ENCODE measurements at places on chromosomes 2 and 18.

DNA sequence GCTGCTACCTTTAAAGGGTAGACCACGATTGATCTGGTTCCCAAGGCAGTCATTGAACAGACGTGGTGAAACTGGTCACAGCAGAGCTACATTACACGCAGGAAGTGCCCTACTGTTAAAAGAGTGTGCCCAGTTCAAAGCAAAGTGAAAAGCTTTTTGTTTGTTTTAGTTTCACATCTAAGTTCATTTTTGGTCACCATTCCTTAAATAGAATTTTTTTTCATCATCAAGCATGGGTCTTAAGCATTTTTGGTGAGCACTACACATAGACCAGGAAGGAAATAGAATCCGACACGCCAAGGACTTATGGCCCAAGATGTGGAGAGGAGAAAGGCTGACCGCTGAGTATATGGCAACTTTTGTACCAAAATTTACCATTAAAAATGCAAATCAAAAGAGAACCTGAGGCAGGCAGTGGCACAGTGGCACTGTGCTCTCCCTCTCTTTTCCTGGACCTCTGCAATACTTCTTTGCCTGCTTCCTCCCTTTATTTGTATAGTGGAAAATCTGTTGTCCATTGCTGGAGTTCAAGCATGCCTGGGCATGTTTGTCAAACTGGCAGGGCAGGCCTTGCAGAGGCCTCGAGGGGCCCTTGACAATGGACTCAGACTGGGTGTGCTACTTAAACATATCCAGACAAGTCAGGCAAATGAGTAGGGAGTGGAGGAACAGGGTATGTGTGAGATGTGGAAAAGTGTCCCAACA, 42.6 kb upstream of the HNRNPA3 start:
- DNase-seq = no peak

DNA sequence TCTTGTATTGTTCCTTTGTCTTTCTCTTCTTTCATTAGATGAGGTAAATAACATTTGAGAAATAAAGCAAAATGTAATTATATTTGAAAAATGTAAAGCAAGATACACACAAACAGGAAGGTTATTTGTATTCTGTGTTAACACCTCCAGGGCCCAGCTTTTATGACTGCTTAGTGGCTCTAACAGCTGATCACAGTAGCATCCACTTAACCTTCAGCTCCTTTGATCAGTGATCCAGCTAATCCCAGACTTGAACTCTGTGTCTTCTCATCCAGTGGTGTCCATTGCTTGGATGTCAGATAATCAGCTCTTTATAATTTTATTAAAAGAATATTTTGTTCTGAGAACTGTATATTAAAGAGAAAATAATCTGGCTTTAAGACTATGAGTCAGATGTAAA, 44.5 kb downstream of the PSMD14 start:
- no peak for DNase-seq

DNA sequence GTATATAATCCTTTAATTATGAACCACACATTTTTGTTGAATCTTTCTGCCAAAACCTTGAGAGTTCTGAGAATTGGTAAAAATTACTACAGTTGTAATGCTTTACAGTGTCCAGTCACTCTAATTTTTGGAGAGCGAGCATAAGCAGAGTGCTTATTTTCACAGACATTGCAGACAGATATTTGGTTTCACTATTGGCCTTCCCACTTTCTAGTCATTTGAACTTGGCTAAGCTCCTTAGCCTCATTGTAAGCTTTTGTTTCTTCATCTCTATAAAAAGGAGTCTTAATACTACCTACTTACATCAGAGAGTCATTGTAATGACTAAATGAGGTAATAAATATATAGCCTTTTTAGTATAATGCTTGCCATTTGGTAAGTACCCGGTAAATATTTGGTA, 80.4 kb downstream of the LCLAT1 start:
- DNase-seq = no peak

DNA sequence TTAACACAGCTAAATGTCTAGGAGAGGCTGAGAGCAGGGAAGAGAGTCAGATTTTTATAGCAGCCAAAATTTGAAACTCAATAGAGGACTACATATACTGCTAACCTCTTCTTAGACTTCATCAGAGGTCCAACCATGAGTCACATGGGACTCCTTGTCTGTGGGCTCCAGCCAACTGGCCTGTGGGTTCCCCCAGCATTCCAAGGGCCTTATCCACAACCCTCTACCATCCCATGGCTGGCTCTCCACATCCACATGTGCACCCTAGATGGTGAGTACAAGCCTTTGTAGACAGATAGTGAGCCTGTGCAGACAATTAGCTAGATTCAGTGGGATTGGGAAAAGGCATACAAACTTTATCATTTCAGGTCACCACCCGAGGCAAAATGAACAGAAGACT, 901.9 kb upstream of the ZEB2 start:
- DNase-seq = no peak

DNA sequence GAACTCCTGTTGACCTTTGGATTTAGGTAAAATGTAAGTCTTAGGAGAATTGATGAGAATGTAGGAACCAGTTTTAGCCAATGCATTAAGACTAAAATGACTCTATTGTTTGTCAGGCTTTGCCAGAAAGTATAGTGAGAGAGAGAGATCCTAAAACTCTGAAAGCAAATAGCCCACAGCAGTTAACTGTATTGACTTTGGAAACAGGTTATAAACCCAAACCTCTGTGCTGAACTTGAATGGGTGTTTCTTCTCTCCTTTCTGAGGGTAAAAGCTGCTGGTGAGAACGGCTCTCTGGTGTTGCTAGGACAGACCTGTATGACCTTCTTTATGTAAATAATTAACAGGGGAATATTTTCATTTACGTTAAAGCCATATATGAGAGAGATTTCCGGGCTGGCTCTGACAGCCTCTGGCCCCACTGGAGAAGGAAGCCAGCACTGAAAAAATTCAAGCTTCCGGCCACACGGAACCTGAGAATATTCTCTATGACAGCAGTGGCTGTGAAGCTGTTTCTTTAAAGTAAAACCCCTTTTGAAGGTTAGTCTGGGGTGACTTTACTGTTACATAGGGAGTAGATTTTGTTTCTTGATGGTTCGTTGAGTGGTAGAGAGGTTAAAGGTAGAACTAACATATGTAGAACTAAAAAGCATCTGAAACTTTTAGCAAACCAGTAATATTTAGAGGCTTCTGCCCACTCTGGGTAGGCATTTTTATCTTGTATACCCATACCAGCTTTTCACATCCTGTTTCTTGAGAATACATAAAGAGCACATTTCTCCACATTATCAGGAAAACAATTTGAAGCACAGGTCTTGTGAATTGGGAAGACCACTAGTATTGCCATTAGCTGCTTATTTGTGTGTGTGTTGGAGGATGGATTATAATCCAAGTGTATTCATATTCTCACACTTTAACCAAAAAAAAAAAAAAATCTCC, 123.8 kb downstream of the SPTBN1 start:
- no peak for DNase-seq

GRCh38 chr2:39954346-39954745, 175.3 kb upstream of the THUMPD2 start:
- DNase-seq = no peak

DNA sequence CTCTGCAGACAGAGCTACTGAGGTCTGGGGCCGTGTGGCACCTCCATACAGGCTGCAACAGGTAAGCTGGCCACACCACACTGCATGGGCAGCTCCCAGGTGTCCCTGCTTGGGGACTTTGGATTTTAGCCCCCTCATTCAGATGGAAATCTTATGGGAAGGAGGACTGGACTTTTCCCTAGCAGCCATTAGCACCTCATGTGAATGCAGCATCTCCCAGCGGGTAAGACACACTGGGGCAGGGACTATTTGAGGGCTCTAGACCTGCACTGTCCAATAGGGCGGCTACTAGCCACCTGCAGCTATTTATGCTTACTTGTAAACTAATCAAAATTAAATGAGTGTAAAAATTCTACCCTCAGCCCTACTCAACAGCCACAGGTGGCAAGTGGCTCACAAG, 34.2 kb upstream of the GLI2 start:
- DNase-seq = no peak

- no peak for DNase-seq
Measured at GRCh38 chr2:45436456-45436855, 174.6 kb downstream of the SRBD1 start.

DNA sequence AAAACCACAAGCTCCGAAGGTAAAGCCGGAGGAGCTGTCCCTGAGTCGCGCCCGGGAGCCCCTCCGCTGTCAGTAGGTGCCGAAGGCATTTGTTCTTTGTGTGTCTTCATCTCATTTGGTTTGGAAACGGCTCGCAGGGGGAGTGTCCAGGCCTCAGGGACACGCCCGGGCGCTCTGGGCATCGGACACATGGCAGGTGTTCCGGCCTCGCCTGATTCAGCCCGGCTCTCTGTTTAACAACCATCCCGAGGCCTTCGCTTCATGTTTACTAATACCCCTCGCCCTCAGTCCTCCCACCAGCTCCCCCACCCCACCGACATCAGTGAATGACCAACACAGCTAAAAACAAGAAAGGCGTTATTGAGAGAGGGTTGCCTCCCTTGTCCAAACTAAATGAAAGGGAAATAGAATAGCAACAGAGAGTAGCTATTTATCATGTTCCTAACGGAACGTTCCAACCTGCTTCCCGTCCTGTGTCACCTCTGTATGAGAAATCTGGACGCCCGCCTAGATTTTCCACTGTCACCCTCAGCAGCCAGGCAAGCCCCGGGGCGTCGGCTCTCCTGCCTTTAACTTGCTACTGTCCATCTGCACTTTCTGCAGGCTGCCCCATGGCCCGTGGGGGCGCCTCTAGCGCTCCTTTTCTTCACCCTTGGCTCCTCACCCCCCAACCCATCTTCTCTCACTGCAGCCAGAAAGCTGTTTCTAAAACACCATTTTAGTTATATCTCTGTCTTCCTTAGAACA, 73.9 kb downstream of the MYCN start:
- no peak for DNase-seq

- DNase-seq = no peak
Measured at GRCh38 chr18:24267878-24268277, 129.0 kb downstream of the CABYR start.

DNA sequence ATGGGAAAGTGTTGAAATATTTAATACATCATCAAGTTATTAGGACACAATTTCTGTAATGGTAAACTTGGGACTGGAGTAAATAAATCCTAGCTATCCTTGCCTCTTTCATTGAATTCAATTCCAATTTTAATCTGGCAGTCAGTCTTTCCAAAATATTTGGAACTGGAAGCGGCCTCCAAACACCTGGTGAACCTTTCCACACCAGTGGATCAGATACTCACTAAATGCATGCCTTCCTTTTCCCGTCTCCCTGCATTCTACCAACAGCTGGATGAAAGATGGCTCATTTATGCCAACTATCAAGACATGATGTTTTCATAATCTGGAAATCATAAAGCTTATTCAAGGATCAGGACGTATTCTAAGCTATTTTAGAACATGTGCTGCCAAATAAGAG, 488.2 kb upstream of the SPHKAP start:
- DNase-seq = no peak

GRCh38 chr18:79690586-79691482, 11.2 kb downstream of the CTDP1 start:
- no peak for DNase-seq

- no peak for DNase-seq
Measured at GRCh38 chr2:1907291-1907690, 163.0 kb upstream of the PXDN start.

- DNase-seq = no peak
Measured at GRCh38 chr2:236909802-236910201, 175.9 kb upstream of the COPS8 start.

GRCh38 chr2:64699712-64700111, 46.0 kb upstream of the SERTAD2 start:
- DNase-seq = no peak

GRCh38 chr2:178473931-178474330, 4.5 kb downstream of the FKBP7 start:
- DNase-seq = no peak

- DNase-seq = no peak
Measured at GRCh38 chr2:195636890-195637289, 20.1 kb upstream of the SLC39A10 start.

GRCh38 chr2:240595381-240596079, 9.0 kb downstream of the CAPN10 start:
- DNase-seq = no peak

GRCh38 chr2:53234548-53234903, 533.1 kb upstream of the CHAC2 start:
- no peak for DNase-seq

DNA sequence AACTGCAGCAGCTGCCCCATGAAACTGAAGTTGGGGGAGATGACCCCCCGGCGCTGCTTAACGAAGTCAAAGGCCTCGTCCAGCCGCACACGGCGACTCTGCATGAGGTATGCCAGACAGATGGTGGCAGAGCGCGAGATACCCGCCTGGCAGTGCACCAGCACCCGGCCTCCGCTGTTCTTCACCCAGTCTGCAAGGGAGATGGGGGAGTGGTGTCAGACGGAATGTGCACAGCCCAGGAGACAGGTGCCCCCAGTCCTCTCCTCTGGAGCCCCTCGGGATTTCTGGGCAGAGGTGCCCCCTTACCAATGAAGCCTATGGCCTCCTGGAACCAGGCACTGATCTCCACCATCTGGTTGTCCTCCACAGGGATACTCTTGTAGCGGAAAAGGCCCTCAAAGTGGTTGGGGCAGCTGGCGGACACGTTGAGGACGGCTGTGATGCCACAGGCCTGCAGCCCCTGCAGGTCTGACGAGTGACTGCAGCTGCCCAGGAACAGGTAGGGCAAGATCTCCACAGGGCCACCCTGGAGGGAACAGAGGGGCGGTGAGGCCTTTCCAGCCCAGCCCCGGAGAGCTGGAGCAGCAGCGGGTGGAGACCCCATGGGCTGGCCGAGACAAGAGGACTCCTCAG, 1.3 kb downstream of the DUSP2 start:
- no peak for DNase-seq

GRCh38 chr2:61671561-61672315, 133.6 kb upstream of the XPO1 start:
- DNase-seq = no peak

DNA sequence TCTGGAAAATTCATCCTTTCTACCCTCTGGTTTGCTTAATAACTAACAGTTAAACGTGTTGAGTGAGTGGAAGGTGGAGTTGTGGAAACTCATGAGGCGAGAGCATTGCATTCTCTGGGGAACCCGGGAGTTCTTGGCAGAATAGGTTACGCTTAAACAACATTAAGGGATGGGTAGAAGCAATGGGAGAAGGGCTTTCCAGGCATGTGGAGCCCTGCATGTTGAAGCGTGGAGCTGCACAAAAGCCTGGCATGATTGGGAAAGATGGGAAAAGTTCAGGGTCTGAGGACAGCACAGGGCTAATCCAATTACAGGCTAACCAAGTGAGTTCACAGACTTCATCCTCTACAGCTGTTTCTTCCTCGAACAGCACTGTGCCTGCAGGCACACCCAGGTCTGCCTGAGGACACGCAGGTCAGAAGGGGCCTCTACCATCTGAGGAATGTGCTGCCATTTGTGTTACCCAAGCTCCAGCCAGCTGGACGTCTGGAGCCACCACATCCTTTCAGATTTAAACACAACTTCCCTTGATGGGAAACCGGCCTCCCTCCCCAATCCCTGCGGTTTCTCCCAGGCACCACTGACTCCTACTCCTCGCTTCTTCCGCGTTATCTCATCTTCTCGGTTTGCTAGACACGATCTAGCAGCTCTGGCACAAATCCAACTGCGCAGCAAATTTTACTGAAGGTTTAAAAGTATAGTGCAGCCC, 164.2 kb downstream of the ANTXR1 start:
- DNase-seq = no peak

Data from activated CD4-positive, CD25-positive, alpha-beta regulatory T cell (primary cell).